ENCODE measurements at places on chromosomes 3 and 15. TPM values are rescaled to one million over a fixed set of nuclear protein-coding genes. Genes with fewer than 3 reads are reported as not detected.

- DNase-seq = no peak
These were observed 102.9 kb upstream of the CHRM5 start for GRCh38 chr15:33865416-33865815.

DNA sequence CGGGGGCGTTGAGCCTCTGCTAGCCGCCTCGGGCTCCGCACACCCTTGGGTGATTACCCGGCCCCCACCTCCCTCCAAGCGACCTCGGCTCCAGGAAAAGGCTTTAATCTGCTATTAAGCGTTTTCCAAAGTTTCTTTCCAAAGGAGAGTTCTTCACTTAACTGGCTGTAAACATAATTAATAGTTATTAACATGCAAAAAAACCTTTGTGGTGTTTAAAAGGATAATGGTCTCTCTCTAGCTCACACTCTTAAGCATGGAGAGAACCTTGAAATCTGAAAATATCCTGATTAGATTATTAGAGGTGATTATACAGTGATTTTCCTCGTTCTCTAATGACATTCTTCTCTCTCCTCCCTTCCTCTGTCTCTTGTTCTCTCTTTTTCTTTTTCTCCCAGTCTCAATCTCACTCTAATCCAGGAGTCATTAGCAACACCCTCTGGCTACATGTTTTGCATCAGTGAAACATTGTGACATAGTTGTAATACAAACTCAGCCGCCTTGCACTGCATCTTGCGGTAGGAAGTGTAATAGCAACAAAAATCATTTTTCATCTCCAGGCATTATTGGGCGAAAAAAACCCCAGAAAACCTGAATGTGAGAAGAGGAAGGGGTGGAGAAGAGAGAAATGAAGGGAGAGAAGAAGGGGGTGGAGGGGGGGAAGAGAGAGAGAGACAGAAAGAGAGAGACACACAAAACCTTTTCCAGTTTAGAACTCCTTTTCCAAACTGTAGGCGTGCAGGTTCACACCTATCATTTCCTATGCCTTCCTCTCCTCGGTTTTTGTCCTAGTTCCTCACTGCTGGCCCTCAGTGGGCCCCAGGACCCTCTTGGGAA is 24.4 kb downstream of the NR2F2 start:
- DNase-seq = no peak

GRCh38 chr3:124514683-124515082 is 215.6 kb upstream of the UMPS start:
- DNase-seq = no peak

The RFTN1 gene
- total RNA-seq = 72.2 TPM

The RYR3 gene
- 9.7 TPM for total RNA-seq

The PLA2G4F gene
- total RNA-seq = not detected
